Activated naive CD4-positive, alpha-beta T cell treated with anti-CD3 and anti-CD28 coated beads for 36 hours (primary cell): ENCODE measurements at places on chromosomes 11 and 22. TPM values are rescaled to one million over a fixed set of nuclear protein-coding genes. Genes with fewer than 3 reads are reported as not detected.

The HIC2 gene
- 3.1 TPM for total RNA-seq

The CHADL gene
- total RNA-seq = not detected

The OR51E2 gene
- not detected for total RNA-seq

The RAB36 gene
- total RNA-seq = not detected

The CALCA gene
- not detected for total RNA-seq

The ZNF215 gene
- 0.99 TPM for total RNA-seq

The SPTBN2 gene
- 1.8 TPM for total RNA-seq

- DNase-seq = peak; percentile 28
- H3K27me3 ChIP-seq = no peaks in the 10 kb centered on the region
- no peak overlapping the region for H3K4me3 ChIP-seq
- H3K36me3 ChIP-seq = peaks cover 3% of the 10 kb centered on the region
- peaks cover 56% of the 10 kb centered on the region for H3K4me1 ChIP-seq
- no peak overlapping the region for H3K27ac ChIP-seq
Measured at GRCh38 chr22:43007519-43008102, 7.3 kb downstream of the PACSIN2 start.

GRCh38 chr11:66472054-66472453 lies 5.3 kb downstream of the PELI3 start:
- H3K27ac ChIP-seq = no peak overlapping the region
- no peaks in the 10 kb centered on the region for H3K27me3 ChIP-seq
- H3K36me3 ChIP-seq = no peaks in the 10 kb centered on the region
- peaks cover 12% of the 10 kb centered on the region for H3K4me1 ChIP-seq
- no peak for DNase-seq

GRCh38 chr11:85941380-85941973 lies 86.3 kb downstream of the CCDC83 start:
- no peaks in the 10 kb centered on the region for H3K27me3 ChIP-seq
- peaks cover 13% of the 10 kb centered on the region for H3K36me3 ChIP-seq
- peak; percentile 76 for DNase-seq
- H3K4me3 ChIP-seq = no peak overlapping the region
- H3K4me1 ChIP-seq = peaks cover 18% of the 10 kb centered on the region
- no peak overlapping the region for H3K27ac ChIP-seq

DNA sequence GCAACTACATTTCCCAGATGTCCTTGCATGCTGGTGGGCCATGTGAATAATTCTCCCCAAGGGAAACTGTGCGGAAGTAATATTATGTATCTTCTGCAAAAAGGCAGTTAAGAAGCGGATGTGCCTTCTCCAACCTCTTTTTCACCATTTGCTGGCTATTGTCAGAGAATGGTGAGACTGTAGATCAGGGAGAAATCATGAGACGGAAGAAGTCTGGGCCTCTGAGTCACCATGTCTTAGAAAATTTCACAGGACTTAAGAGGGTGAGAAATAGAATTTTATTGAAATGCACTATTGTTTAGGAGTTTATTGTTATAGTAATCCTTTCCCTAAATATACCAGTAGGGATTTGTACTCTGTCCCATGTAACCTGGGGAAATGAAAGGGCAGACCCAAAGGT lies 298.7 kb upstream of the ZC3H12C start:
- no peak for DNase-seq
- H3K27ac ChIP-seq = no peak overlapping the region
- no peaks in the 10 kb centered on the region for H3K27me3 ChIP-seq

DNA sequence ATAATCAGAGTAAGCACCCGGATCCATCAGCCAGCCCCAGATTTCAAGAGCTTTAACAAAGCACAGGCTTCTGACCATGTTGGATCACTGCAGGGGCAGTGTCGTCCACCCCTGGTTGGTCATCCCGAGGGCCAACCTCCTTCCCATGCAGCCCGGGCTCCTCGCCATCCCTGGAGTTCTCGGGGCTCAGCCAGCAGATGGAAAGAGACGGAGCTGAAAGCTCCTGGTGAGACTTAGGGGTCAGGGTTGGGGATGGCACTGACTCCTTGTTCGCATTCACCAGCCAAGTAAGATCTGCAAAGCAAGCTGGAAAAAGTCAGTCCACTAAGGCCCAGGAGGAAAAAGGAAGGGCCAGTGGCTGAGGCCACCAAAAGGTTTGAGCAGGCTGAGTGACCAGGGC lies 888.9 kb downstream of the BRD1 start:
- H3K4me1 ChIP-seq = no peaks in the 10 kb centered on the region
- H3K36me3 ChIP-seq = no peaks in the 10 kb centered on the region
- H3K4me3 ChIP-seq = no peak overlapping the region

- no peak for DNase-seq
- H3K4me1 ChIP-seq = no peaks in the 10 kb centered on the region
- H3K4me3 ChIP-seq = no peak overlapping the region
- no peaks in the 10 kb centered on the region for H3K36me3 ChIP-seq
- H3K27me3 ChIP-seq = no peaks in the 10 kb centered on the region
Measured at GRCh38 chr11:113901141-113901540, 3.5 kb upstream of the HTR3B start.

DNA sequence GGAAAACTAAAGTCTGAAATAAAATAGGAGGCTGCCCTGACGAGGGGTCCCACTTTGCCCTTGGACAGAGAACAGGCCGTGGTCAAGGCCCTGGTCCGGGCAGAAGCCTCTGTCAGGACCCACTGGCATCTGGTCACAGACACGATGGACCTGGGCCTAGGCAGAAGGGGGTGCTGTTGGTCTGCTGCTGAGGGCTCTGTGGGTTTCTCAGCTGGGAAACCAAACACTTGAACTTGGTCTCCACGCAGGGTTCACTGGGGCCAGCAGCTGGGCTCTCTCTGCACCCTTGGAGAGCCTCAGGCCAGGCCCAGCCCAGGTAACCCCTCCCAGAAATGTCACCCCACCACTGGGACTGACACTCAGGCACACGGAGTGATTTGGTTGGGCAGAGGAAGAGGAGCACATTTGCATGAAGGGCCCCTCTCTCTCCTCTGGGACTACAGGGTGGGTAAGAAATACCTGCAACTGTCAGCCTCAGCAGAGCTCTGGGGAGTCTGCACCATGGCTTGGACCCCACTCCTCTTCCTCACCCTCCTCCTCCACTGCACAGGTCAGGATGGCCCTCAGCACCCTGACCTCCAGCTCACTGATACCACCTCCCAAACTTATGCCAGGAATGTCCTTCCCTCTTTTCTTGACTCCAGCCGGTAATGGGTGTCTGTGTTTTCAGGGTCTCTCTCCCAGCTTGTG lies 48.1 kb upstream of the TOP3B start:
- no peak overlapping the region for H3K27ac ChIP-seq
- H3K4me1 ChIP-seq = no peaks in the 10 kb centered on the region
- H3K4me3 ChIP-seq = no peak overlapping the region
- no peak for DNase-seq
- peaks cover 2% of the 10 kb centered on the region for H3K27me3 ChIP-seq
- no peaks in the 10 kb centered on the region for H3K36me3 ChIP-seq

DNA sequence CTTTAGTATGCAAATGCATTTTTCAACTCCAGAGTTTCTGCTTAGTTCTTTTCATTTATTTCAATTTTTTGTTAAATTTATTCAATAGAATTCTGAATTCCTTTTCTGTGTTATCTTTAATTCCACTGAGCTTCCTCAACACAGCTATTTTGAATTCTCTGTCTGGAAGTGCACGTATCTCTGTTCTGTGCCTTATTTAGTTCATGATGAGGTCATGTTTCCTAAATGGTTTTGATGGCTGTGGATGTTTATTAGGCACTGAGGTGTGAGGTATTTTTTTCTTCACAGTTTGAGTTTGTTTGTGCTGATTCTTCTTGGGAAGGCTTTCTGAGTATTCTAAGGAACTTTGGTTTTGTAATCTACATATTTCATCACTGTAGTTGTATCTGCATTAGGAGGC lies 2042.8 kb upstream of the RAG2 start:
- no peak overlapping the region for H3K4me3 ChIP-seq
- H3K27ac ChIP-seq = no peak overlapping the region
- no peaks in the 10 kb centered on the region for H3K4me1 ChIP-seq
- H3K27me3 ChIP-seq = no peaks in the 10 kb centered on the region
- H3K36me3 ChIP-seq = no peaks in the 10 kb centered on the region
- no peak for DNase-seq

DNA sequence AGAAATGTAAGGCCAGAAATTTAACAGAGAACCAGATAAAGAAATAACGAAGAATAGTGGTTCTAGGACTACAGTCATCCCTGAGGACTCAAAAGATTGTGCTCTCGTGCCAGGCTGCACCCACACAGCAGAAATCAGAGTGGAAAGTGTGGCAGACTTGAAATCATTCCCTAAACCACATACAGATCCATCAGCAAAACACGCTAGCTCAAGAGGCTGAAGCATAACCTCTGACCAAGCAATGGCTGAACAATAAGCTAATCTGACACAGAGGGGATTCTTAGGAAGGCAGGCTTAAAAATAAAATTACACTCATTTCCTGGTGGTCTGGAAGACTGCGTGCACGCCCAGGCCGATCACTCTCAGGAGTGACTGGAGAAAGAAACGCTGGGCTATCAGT lies 19.0 kb downstream of the NCF4 start:
- H3K4me1 ChIP-seq = peaks cover 16% of the 10 kb centered on the region
- H3K36me3 ChIP-seq = peaks cover 9% of the 10 kb centered on the region
- no peak overlapping the region for H3K27ac ChIP-seq

- peaks cover 8% of the 10 kb centered on the region for H3K36me3 ChIP-seq
- H3K27me3 ChIP-seq = peaks cover 15% of the 10 kb centered on the region
- no peak overlapping the region for H3K4me3 ChIP-seq
- peak; percentile 26 for DNase-seq
- H3K4me1 ChIP-seq = no peaks in the 10 kb centered on the region
Measured at GRCh38 chr11:27291302-27291889, 71.6 kb downstream of the CCDC34 start.

- no peak overlapping the region for H3K27ac ChIP-seq
- H3K36me3 ChIP-seq = no peaks in the 10 kb centered on the region
- no peak for DNase-seq
- H3K4me3 ChIP-seq = no peak overlapping the region
- no peaks in the 10 kb centered on the region for H3K4me1 ChIP-seq
- H3K27me3 ChIP-seq = peaks cover 7% of the 10 kb centered on the region
Measured at GRCh38 chr11:87368858-87369480, 331.2 kb downstream of the TMEM135 start.

GRCh38 chr11:61850687-61851086 lies 22.6 kb downstream of the FADS2 start:
- DNase-seq = no peak
- no peak overlapping the region for H3K4me3 ChIP-seq
- H3K4me1 ChIP-seq = no peaks in the 10 kb centered on the region
- no peaks in the 10 kb centered on the region for H3K27me3 ChIP-seq
- no peaks in the 10 kb centered on the region for H3K36me3 ChIP-seq

- H3K27ac ChIP-seq = no peak overlapping the region
- DNase-seq = no peak
- no peaks in the 10 kb centered on the region for H3K36me3 ChIP-seq
- peaks cover 2% of the 10 kb centered on the region for H3K27me3 ChIP-seq
- H3K4me1 ChIP-seq = no peaks in the 10 kb centered on the region
Measured at GRCh38 chr22:43571181-43571580, 159.4 kb downstream of the MPPED1 start.

DNA sequence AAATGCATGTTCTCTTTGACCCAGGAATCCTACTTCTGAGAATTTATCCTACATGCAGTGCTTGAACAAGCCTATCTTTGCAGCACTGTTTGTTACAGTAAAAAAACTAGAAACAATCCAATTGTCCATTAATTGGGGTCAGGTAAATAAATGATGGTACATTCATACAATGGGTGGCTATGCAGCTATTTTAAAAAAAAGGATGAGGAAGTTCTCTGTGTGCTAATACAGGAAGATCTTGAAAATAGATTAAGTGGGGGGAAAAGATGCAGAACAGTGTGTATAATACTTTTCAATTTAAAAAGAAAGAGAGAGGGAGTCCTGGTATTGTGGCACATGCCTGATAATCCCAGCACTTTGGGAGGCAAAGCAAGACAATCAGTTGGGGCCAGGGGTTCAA lies 9.5 kb upstream of the CREB3L1 start:
- no peak overlapping the region for H3K4me3 ChIP-seq
- no peaks in the 10 kb centered on the region for H3K27me3 ChIP-seq
- no peaks in the 10 kb centered on the region for H3K36me3 ChIP-seq
- no peak for DNase-seq
- peaks cover 5% of the 10 kb centered on the region for H3K4me1 ChIP-seq
- no peak overlapping the region for H3K27ac ChIP-seq

GRCh38 chr11:68037411-68038225 lies 1.2 kb upstream of the TCIRG1 start:
- no peak overlapping the region for H3K4me3 ChIP-seq
- H3K36me3 ChIP-seq = peaks cover 5% of the 10 kb centered on the region
- H3K27me3 ChIP-seq = no peaks in the 10 kb centered on the region

DNA sequence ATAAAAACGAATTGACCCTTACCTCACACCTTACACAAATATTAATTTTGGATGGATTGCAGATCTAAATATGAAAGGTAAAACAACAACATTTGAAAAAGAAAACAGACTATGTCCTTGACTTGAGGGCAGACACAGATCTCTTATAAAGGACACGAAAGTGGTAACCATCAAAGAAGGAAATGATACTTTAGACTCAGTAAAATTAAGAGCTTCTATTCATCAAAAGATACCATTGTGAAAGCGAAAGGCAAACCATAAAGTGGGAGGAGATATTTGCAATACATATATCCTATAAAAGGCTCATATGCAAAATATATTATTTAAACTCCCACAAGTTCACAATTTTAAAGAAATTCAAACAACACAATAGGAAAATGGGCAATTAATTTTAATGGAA lies 5.0 kb downstream of the HEPACAM start:
- no peak overlapping the region for H3K4me3 ChIP-seq
- H3K4me1 ChIP-seq = peaks cover 6% of the 10 kb centered on the region
- H3K36me3 ChIP-seq = no peaks in the 10 kb centered on the region
- DNase-seq = no peak
- no peak overlapping the region for H3K27ac ChIP-seq
- no peaks in the 10 kb centered on the region for H3K27me3 ChIP-seq

DNA sequence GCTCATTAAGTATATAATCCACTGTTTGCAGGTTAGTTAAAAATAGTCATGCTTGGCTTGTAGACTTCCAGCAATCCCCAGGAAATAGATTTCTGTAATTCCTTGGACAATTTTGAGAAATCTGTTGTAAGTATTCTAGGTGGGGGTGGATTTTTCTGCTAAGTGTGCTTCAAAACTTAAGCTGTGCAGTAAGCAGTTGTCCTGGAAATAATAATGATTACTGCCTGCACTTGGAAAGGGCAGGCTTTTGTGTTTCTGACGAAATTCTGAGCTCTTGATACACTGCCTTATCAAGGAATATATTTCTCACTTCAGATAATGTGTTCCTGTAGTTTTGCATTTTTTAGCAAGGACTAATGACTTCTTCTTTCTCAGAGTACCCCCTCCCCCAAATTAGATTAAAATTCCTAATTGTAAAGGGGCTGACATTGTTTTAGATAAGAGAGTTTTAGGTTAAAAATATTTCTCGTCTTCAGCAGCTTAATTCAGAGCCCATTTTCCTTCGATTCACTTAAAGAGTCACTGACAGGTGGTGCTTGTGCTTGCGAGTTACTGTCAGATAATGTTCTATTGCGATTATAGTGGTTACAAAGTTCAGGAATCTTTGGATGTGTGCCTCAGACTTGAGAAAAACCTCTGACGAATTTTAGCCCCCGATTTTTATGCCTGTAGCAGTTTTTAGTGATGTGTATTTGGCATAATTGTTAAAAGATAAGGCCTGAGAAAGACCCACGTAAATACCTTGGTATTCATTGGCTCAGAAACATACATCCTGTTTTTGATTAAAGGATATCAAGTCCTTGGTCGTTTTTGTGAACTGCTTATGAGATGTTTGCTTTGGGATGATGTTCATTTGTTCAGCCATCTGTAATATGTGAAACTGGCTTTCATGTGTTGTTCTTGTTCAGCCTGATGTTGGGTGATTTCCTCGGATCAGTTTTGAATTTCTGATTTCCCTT lies 120.5 kb downstream of the HIPK3 start:
- H3K27me3 ChIP-seq = peaks cover 47% of the 10 kb centered on the region
- no peak overlapping the region for H3K4me3 ChIP-seq
- DNase-seq = no peak
